Activated CD4-positive, alpha-beta memory T cell treated with anti-CD3 and anti-CD28 coated beads for 36 hours (primary cell): ENCODE measurements at places on chromosomes 2 and 18. TPM values are rescaled to one million over a fixed set of nuclear protein-coding genes. Genes with fewer than 3 reads are reported as not detected.

GRCh38 chr2:101790416-101790815, 92.9 kb downstream of the MAP4K4 start:
- no peak for DNase-seq

DNA sequence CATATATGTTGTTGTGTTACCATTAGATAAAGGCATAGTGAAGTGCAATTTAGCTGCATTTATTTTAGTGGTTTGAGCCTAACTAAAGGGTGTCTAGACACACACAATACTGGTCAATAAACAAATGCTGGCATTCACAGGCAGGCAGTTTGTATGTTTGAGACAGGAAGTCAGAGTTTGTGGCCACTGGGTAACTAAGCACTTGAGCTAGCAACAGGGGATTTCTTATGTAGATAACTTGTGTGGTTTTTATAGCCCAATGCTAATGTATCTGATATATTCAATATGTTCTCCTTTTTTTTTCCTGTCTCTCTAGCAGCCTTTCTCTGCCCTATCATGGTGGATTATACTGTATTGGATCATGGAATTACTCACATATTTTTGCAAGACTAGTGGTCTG, 38.1 kb downstream of the LRRTM4 start:
- DNase-seq = no peak

DNA sequence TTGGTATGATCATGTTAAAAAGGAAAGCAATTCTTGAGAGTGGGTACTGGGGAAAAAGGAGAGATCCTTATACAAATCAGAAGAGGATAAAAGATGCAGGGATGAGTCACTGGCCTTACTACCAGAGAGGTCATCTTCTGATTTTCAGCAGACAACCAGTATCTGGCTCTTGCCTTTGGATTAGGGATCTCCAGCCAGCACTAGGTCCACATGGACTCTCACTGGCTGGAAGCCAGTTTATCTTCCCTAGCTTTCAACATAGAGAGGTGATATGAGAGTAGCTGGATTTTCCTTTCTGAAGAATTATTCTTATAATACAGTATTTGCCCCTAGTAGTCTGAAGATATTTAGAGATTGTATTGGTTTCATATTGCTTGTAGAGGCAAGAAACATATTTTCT, 30.2 kb downstream of the CERKL start:
- DNase-seq = no peak

GRCh38 chr2:10287761-10288160, 14.9 kb upstream of the HPCAL1 start:
- no peak for DNase-seq

DNA sequence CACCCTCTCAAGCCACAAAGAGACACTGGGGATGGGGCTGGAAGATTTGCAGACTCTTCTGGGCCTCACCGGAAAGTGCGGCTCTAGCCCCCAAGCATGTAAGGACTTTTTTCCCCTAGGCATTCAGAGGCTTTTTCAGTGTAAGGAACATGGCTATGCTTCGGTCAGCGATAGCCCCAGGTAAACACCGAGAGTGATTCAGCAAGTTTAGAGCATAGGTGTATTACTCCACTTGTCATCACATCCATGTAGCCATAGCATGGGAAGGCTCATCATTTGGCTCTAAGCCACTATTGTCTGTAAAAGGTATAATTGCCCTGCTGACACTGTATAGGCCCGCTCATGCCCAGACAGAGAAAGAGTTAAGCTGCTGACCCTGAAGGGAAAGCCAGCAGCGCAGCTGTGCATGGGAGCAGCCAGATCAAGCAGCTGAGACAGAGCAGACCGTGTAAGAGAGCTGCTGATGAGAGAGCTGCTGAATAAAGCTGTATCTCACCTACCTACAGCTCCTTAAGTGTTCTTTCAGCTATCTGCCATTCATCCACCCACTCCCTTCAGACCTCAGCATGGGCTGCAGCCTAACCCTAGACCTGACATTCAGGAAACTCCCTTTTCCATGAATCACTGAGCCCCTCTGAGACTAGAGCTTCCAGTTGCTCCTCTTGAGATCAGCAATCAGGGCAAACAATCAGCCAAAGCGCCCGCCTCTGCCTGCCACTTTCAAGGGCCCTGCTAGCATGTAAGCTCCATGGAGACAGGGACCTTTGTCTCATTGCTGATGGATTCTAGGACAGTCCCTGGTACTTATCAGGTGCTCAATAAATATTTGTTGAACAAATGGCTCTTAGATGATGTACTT, 25.5 kb downstream of the LGALSL start:
- DNase-seq = no peak

- DNase-seq = no peak
These were observed 262.4 kb upstream of the PKDCC start for GRCh38 chr2:41785251-41786022.

GRCh38 chr2:95275151-95275515, 884 bp downstream of the PROM2 start:
- no peak for DNase-seq

DNA sequence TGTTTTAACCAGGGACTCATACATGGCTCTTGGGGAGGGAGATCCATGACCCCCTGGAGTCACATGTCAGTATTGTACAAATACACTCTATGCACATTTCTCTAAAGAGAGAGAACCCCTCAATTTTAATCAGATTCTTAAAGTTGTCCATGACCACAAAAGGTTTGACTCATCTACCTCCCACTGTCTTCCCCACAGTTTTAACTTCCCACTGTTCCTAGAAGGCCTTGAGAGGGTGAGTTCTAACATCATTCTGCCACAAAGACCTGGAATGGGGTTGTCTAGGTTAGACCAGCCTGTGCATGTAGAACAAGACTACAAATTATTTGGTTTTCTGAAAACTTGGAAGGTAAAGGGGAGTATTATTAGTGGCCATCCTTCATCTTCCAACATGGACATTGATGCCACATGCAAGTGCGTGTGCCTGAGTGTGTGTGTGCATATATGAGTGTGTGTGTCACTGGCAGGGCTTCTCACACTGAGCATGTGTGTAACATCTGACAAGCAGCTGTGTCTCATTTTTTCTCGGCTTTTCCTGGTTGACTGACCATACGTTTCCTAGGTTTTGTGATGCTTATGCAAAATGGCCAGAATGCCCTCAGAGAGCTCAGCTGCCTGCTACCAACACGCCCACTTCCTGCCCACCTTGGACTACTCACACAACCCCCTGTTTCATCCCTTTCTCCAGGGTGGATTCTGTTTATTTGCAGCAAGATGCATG, 94.6 kb upstream of the LGALSL start:
- DNase-seq = no peak

GRCh38 chr2:105384216-105384615, 14.6 kb downstream of the FHL2 start:
- DNase-seq = no peak

DNA sequence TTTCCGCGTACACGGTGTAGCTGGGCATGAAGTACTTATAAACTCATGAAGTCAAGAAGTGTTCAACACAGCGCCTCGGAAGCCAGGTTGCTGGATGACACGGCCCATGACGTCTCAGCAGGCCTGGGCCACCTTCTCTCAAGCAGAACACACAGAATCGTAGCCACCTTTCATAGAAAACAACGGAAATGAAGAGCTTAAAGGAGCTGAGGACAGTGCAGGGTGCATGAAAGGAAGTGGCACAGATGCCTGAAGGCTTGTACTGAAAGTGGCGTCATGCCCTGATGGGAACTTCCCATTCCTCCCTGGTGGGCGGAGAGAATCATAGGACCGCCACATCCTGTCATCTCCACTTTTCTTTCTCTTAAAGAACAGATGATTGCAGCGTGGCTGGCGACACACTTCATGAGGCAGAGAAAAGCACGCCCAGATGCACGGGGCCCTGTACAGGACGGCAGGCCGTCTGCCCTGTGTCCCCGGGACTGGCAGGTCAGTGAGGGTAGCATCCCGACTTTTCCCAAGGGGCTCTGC, 31.1 kb downstream of the HDAC4 start:
- peak; percentile 93 for DNase-seq

GRCh38 chr18:43350176-43350575, 72.9 kb upstream of the SYT4 start:
- DNase-seq = no peak

- no peak for DNase-seq
These were observed 61.5 kb downstream of the TNS1 start for GRCh38 chr2:217941339-217941738.

DNA sequence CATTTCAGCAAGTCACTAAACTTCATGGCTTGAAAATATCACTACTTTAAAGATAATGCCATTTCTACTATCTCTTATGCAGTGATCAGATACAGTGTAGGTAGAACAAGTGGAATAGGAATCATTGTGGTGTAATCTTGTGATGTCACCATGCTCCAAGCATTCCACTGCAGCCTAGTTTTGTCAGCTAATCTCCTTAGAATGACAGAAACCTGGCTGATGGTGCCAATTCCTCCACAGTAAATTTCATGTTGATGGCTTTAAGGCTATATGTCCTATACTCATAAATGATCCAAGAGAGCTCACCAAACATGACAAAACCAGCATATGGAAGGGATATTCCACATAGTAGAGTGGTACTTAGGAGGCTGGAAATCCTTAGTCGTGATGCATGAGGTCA, 184.9 kb downstream of the PDE1A start:
- no peak for DNase-seq

GRCh38 chr2:141968433-141968832, 162.4 kb downstream of the LRP1B start:
- DNase-seq = no peak

DNA sequence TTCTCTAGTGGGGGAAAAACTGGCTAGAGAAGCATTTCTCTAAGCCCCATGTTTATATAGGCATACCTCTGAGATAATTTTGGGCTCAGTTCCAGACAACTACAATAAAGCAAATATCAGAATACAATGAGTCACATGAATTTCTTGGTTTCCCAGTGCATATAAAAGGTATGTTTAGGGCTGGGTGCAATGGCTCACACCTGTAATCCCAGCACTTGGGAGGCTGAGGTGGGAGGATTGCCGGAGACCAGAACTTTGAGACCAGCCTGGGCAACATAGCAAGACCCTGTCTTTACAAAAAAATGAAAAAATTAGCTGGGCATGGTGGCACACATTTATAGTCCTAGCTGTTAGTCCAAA, 22.2 kb downstream of the TSN start:
- DNase-seq = no peak

- DNase-seq = no peak
These were observed 16.5 kb downstream of the SUMO1 start for GRCh38 chr2:202221873-202222272.

- DNase-seq = no peak
These were observed 39.8 kb upstream of the C2orf15 start for GRCh38 chr2:99101697-99102096.

GRCh38 chr18:46555724-46556123, 101.3 kb downstream of the LOXHD1 start:
- peak; percentile 11 for DNase-seq

GRCh38 chr2:205574001-205574400, 108.3 kb upstream of the NRP2 start:
- DNase-seq = no peak

- DNase-seq = no peak
These were observed 39.7 kb downstream of the RAPGEF4 start for GRCh38 chr2:172775319-172775718.

DNA sequence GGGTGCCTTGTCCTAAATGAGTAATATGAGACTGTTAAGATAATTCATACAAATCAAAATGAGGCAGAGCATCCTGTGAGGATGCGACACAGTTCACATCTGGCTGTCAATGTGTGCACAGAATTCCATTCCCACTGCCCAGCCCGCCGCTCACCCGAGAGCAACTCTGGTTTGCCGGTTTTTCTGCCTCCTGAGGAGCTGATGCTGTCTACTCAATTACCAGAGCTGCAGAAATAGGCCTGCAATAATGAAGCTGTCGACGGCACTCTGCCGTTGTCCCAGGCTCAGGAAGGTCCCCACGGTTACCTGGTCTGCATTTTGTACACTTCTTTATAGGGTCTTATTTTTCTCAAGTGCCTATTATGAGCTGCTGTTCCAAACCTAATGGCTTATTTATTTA, 55.7 kb upstream of the LYPD1 start:
- DNase-seq = no peak

GRCh38 chr2:171469176-171469575, 35.1 kb downstream of the DCAF17 start:
- DNase-seq = no peak

RUFY4 gene
- 1.8 TPM for total RNA-seq

AKAIN1 gene
- total RNA-seq = not detected

ANKRD29 gene
- not detected for total RNA-seq

SH2D6 gene
- total RNA-seq = 0.65 TPM

ALPI gene
- not detected for total RNA-seq
